Adrenal gland (tissue), 19 donors: ENCODE measurements at places on chromosomes 3 and 15. TPM values are rescaled to one million over a fixed set of nuclear protein-coding genes. Genes with fewer than 3 reads are reported as not detected.

Gene CLEC3B
- polyA plus RNA-seq = 5.1 TPM

Gene NRROS
- 1.2 TPM for polyA plus RNA-seq

Gene HRG
- polyA plus RNA-seq = not detected

Gene PATL2
- 17.5 TPM for polyA plus RNA-seq

Gene ASB14
- not detected for polyA plus RNA-seq

Gene QRICH1
- polyA plus RNA-seq = 69.0 TPM

Gene STARD5
- polyA plus RNA-seq = 5.1 TPM
